Prostate gland (tissue), 2 donors: ENCODE measurements at places on chromosomes 2 and 18. TPM values are rescaled to one million over a fixed set of nuclear protein-coding genes. Genes with fewer than 3 reads are reported as not detected.

- no peaks in the 10 kb centered on the region for H3K4me1 ChIP-seq
- no peak overlapping the region for H3K4me3 ChIP-seq
- no peaks in the 10 kb centered on the region for H3K27me3 ChIP-seq
- no peaks in the 10 kb centered on the region for H3K36me3 ChIP-seq
Measured at GRCh38 chr2:105515581-105516415, 116.9 kb upstream of the FHL2 start.

DNA sequence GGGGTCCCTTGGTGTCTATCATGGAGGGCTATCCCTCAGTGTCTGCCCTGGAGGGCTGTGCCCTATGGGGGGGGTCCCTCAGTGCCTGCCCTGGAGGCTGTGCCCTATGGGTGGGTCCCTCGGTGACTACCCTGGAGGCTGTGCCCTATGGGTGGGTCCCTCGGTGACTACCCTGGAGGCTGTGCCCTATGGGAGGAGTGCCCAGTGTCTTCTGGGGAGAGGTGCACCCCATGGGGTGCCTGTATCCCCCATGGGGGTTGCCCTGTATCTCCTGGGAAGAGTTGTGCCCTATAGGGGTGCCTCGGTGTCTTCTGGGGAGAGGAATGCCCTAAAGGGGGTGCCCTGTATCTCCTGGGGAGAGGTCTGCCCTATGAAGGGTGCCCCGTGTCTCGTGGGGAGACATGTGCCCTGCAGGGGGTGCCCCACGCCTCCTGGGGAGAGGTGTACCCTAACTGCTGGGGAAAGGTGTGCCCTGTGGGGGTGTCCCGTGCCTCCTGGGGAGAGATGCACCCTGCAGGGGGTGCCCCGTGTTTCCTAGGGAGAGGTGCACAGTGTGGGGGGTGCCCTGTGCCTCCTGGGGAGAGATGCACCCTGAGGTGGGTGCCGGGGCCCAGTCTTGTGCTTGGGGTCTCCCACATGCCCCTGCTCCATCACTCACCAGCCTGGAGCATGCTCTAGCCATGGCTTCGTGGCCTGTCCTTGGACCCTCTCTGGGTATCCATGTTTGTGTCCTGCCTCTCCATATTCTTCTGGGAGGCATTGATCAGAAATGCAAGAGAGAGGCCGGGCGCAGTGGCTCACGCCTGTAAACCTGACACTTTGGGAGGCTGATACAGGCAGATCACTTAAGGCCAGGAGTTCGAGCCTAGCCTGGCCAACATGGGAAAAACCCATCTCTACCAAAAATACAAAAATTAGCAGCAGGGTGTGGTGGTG lies 215.6 kb downstream of the HDAC4 start:
- H3K4me1 ChIP-seq = no peaks in the 10 kb centered on the region
- no peak overlapping the region for H3K4me3 ChIP-seq
- H3K27ac ChIP-seq = no peak overlapping the region
- no peaks in the 10 kb centered on the region for H3K36me3 ChIP-seq
- H3K27me3 ChIP-seq = no peaks in the 10 kb centered on the region

DNA sequence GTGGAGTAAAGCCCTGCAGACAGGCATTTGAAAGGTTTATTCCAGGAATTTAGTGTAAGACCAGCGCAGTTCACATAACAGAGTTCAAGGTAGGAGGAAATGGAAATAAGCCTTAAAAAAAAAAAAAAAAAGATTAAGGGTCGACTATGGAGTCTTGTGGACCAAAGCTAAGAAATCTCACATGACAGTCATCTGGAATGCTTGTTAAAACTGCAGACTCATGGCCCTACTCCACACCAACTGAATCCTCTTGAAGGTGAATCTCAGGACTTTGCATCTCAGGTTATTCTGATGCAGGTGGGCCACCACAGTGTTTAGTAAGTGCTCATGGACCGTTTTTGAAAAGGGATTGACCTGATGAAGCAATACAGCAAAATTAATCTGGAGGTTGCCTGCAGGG lies 8.8 kb downstream of the TTLL4 start:
- H3K4me3 ChIP-seq = no peak overlapping the region
- H3K4me1 ChIP-seq = no peaks in the 10 kb centered on the region
- no peaks in the 10 kb centered on the region for H3K36me3 ChIP-seq
- H3K27me3 ChIP-seq = no peaks in the 10 kb centered on the region

GRCh38 chr2:20327370-20327769 lies 23.3 kb downstream of the PUM2 start:
- no peak for DNase-seq
- H3K27me3 ChIP-seq = no peaks in the 10 kb centered on the region
- H3K27ac ChIP-seq = no peak overlapping the region
- no peak overlapping the region for H3K4me3 ChIP-seq
- no peaks in the 10 kb centered on the region for H3K36me3 ChIP-seq

DNA sequence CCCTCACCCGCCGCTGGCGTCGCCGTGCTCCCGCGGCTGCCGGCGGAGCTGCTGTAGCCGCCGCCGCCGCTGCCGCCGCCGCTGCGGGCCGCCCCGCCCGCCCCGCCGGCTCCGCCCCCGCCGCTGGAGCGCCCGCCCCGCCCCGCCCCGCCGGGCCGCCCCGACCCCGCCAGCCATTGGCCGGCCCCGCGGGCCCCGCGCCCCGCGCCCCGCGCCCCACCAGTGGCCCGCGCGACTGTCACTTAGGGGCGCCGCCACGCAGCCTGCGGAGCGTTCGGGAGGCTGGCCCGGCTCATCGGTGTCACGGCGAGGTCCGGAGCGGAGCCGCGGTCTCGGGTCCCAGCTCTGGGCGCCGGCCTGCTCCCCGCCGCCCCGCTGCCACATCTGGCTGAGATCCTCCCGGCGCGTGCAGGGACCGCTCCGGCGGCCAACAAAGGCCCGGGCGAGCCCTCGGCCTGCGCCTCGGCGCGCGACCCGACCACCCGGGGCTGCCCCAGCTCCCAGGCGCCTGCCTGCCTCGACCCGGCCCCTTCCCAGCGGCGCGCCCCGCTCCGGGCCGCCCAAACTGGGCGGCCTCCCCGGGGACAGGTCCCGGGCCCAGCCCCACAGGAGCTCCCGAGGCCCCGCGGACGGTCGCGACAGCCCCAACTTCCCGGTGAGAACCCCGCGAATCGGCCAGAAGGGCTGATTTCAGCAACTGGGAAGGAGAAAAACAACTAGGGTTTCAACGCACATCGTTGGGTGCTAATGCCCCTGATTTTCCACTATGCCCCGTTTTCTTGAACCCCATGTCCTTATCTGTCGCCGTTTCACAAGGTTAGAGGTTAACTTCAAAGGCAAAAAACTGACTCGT lies at the start of gene MGAT4A:
TSS of gene MGAT4A (minus strand) at position 92 of the 853 bp plus-strand sequence. CDS start 4,800 bp downstream, outside the sequence.
- no peaks in the 10 kb centered on the region for H3K4me1 ChIP-seq
- peak; percentile 58 for DNase-seq
- peak within 1 kb of the TSS; percentile 85 for H3K27ac ChIP-seq
- no peaks in the 10 kb centered on the region for H3K27me3 ChIP-seq
- H3K4me3 ChIP-seq = peak within 1 kb of the TSS; percentile 87
- no peaks in the 10 kb centered on the region for H3K36me3 ChIP-seq

DNA sequence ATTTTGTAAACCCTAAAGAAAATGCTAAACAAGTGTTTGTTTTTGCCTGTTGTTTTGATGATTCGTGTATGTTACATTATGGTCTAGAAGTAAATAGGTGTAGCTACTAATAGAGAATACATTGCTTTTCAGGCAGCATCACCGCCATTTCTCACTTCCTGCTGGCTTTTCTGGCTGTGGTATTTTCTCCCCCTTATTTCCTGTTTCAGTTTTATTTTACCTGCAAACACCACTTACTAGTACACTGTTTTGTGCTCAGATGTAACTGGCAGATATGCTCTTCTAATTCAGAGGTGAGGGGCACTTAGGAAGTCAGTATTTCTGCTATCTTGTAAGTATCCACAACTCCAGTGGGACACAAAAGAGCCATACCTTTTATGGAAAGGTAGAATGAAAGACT lies 38.1 kb upstream of the SLC3A1 start:
- DNase-seq = no peak
- no peaks in the 10 kb centered on the region for H3K36me3 ChIP-seq
- no peak overlapping the region for H3K4me3 ChIP-seq
- no peaks in the 10 kb centered on the region for H3K27me3 ChIP-seq

The PID1 gene
- 14.0 TPM for total RNA-seq

The TWIST2 gene
- total RNA-seq = 52.9 TPM

The HRH4 gene
- total RNA-seq = not detected

The MGAT4A gene
- 20.4 TPM for total RNA-seq

The CHST10 gene
- 27.7 TPM for total RNA-seq
